NCI-H1105 (cell line): ENCODE measurements at places on chromosomes 3 and 15.

DNA sequence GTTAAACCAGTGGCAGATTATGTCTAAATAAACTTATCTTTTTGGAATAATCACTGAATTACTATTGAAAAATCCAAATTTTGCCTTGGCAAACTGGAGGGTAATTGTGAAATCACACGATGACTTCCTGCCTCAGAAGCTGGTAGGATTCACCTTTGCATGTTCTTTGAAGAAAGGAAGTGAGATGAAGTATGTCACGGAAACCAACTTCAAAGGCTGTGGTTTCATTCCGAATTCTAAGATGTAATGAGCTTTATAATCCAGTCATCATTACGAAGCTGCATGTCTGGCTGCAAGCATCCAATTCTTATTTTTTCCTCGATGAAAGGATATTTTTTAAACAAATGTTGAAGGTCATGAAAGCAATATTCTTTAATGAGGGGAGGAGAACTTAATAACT lies 15.0 kb upstream of the ZBED2 start:
- DNase-seq: no peak

DNA sequence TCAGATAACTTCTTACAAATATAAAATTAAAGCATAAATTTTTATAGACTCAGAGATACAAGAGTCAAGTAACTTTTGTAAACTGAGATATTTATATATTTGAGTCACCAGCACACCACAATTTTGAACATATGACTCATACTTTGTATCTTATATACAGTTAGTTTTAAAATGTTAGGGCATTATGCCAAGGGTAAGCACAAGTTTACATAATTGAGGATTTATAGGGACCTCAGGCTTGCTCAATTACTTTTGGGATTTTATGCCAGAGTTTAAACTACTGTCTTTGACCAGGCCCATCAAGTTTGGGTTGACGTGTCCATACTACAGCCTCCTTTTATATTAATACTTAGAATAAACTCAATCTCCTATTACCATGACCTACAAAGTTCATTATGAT lies 7.4 kb upstream of the FGF7 start:
- no peak for DNase-seq

- DNase-seq: no peak
Measured at GRCh38 chr3:104943974-104944373, 422.7 kb upstream of the ALCAM start.

- DNase-seq: no peak
Measured at GRCh38 chr15:40016224-40016865, 22.6 kb downstream of the SRP14 start.

GRCh38 chr3:148681080-148681479 lies 16.6 kb upstream of the AGTR1 start:
- no peak for DNase-seq

DNA sequence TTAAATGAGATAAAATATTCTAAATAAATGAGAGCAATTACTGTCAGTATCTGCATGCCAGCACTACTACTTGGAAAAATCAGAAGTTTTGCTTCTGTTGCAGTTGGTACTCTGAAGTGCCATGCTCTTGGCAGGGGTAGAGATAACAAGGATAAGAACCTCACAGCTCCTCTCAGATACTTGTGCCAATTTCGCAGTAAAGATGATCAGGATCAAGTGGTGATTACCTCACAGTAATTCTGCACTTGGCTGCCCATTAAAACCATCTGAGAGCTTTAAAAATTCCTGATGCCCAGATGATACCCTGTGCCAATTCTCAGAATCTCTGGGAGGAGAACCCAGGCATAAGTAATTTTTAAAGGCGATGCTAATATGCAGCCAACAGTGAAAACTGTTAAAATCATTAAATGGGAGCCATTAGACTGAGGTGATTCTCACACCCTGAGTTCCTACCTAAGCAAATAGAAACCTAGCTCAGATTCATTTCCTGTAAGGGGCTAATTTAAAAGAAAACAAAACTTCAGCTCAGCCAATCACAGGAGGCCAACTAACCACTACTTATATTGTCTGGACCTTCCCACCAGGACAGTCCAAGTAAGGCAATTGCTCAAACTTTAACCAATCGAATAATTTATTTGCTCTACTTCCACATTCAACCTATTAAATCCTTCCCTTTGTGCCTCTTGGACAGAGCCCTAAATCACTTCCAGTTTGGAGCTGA lies 171.2 kb downstream of the KCNMB2 start:
- DNase-seq: no peak

GRCh38 chr3:138271189-138271794 lies 58.4 kb downstream of the NME9 start:
- DNase-seq: no peak

DNA sequence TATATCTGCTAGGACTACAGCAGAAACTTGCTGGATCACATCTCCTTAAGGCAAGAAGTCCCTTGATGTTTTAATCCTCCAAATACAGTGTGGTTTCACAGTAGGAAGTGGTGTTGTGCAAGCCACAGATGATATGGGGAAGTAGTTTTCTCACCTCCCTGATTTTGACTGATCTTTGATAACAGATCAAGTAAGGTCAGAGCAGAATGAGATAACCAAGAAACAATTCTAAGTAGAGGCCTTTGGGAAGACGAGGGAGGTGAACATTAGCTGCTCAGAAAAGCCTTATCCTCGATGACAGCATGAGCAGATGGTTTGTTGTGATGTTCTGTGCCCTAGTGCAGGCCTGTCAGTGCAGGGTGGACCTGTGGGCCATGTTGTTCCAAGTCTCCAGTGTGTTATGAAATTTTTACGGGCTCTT lies 61.3 kb downstream of the RIOX2 start:
- no peak for DNase-seq

GRCh38 chr15:37995461-37996347 lies 61.3 kb downstream of the TMCO5A start:
- no peak for DNase-seq

GRCh38 chr15:53716909-53717876 lies 42.3 kb downstream of the WDR72 start:
- no peak for DNase-seq

DNA sequence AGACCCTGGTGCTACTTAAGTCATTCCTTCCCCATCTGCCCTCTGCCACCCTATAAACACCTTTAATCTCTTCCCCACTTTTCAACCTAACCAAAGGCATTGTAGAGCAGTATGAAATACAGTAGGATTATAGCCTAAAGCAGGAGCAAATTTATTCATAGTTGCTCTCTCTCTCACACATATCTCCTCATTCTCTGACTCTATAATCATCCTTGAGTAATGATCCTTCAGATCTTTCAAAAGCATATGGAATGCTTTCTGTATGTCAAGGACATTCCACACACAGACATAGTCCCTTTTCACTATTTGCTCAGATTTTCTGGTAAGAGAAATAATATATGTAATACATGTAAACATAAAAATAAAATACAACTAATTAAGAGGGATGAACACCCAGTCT lies 54.1 kb downstream of the TRPC1 start:
- DNase-seq: no peak

GRCh38 chr3:20700714-20701113 lies 514.7 kb upstream of the SGO1 start:
- peak; percentile 14 for DNase-seq

GRCh38 chr3:127072971-127073783 lies 90.3 kb downstream of the PLXNA1 start:
- DNase-seq: no peak

DNA sequence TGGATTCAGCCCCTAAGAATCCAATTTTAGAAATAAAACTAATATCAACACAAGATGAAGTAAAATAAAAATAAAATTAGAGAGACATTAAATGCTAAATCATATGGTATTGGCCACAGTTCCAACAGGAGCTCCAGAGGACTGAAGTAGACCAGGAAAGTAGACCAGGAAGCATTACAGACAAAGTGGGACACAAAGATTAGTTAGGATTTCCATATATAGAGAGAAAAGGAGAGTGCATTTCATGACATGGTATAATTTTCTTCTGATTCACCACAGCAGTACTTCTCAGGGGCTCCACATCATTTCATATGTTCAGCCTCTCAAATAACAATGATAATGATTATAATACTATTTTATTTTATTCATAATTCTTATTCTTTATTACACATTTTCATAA lies 18.3 kb downstream of the FGF7 start:
- DNase-seq: no peak

DNA sequence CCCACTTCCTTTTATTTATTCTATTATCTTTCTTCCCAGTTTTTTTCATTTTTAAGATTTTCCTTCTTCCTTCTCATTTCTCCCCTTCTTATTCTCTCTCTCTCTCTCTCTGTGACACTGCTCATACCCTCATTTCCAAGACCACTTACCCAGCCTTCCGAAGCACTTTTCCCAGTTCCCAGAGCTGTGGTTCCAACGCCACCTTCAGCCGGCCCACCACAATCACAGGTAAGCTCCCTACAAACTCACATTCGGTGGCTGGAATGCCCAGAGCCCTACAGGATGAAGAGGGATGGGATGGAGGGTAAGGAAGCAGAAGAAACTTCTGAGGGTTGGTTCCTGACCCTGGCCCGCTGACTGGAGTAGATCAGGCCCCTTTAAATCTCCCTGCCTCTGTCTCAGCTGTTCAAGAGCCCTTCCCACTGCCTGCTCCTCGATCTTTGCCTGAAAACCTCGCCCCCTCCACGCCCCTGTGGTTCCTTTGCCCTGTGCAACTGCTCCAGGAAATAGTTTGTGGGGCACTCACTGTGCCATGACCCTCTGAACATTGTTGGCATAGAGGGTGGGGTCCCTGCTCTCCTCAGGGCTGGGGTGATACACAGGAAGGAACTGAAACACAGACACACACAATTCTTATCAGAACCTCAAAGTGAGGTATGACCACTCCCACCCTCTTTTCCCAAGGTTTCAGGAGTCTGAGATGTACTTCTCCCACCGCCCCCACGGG lies 4.8 kb downstream of the LPCAT4 start:
- no peak for DNase-seq

DNA sequence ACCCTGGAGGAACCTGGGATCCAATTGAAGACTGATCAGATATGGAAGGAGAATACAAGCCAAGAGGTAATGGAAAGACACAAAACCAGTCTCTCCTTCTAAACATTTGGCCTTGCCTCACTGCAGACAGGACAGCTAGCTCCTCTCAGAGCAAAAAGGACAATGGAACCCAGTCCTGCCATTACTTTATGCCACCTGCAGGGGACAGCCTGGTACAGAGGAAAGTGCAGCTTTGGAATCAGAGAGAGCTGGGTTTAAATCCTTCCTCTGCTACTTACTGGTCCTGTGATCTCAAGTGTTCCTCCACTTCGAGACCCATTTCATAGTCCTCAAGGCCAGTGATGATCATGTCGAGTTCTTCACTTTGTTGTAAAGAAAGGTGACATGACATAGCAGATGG lies 159.4 kb upstream of the SMAD3 start:
- no peak for DNase-seq

DNA sequence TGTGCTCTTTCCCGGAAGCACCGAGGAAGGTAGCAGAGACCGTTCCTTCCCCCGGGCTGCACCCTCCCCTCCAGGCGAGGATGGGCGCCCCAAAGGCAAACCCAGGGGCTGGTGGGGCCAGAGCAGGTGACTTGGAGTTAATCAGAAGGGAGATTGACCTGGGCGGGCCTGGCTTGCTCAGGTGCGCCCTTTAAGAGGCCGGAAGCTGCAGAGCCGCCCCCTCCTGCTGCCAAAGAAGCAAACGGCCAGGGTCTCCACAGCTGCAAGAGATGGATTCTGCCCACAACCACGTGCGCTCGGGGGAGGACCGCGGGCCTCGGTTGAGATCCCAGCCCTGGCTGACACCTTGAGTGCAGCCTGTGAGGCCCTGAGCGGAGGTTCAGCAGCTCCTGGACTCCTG lies 218.2 kb upstream of the NAALADL2 start:
- DNase-seq: no peak

DNA sequence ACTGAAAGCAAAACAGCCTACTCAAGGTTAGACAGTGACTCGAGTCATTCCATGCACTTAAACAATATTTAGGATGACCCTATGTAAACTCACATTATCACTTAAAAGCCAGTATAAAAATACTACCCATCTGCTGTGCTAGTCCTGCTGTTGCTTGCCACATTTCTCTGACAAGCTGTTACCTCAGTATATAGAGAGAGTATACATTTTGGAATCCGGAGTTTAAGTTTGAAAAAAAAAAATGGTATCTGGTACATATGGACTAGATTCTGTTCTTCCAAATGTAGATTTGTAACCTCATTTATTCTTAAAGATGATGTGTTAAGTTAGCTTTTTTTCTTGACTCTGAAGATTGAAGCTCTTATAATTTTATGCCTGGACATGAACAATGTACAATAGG lies 503.8 kb upstream of the TPRG1 start:
- no peak for DNase-seq

DNA sequence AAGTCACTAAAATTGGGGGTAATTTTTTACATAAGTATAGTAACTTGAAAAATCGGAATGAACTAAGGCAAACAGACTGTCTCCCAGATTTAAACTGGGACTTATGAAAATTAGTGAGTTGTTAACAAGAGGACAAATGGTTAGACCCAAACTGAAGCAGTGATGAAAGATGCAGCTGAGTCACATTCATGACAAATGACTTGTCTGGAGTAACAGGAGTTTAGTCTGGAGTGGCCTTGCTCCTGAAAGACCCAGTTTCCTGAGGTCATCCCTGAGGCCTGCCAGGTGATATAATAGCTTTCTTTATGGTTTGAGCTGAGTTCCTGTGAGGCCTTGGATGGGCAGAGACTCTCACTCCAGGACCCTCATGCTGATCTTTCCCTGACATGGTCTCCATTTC lies 9.6 kb upstream of the CTDSPL start:
- DNase-seq: no peak

DNA sequence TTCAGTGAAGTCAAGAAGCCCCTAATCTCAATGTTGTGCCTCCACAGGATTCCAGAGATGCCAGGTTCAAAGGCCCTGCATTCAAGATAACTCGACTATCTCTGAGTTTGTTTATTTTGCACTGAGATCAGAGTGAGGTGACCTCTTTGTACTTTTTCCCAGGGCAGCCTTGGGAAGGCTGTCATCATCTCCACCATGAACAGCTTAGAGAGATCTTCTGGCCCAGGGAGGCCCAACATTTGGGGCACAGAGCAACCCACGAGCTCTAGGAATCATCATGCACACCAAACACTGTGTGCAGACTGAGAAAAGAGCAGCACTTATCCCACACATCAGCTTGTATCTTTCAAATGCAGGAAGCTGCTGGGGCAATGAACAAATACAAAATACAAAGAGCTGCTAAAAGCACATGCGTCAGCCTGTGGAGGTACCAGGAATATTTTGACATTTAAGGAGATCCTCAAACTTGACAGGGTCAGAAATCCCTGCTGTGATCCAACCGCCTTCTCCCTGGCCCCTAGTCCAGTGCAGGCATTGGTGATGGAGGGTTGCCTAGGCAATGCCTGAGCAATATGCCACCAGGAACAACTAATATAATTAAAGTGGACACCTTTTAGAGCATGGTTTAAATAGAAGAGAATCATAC lies 33.6 kb downstream of the TRIM42 start:
- no peak for DNase-seq

DNA sequence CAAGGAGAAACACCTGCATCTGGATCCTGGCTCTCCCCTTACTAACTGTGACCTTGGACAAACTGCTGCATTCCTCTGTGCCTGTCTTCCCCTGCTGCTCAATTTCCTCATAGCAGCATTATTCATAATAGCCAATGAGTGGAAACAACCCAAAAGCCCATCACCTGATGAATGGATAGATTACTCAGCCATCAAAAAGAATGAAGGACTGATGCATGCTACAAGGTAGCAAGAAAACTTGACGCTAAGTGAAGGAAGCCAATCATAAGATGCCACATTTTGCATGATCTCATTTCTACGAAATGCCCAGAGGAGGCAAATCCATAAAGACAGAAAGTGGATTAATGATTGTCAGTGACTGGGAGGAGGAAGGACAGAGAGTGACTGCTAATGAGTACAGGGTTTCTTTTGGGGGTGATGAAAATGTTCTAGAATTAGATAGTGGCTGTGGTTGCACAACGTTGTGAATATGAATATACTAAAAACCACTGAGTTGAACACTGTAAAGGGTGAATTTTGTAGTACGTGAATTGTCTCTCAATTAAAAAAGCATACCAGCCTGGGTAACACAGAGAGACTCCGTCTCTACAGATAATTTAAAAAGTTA lies 11.2 kb downstream of the IGDCC4 start:
- no peak for DNase-seq
